ENCODE measurements at places on chromosomes 6 and 20.

DNA sequence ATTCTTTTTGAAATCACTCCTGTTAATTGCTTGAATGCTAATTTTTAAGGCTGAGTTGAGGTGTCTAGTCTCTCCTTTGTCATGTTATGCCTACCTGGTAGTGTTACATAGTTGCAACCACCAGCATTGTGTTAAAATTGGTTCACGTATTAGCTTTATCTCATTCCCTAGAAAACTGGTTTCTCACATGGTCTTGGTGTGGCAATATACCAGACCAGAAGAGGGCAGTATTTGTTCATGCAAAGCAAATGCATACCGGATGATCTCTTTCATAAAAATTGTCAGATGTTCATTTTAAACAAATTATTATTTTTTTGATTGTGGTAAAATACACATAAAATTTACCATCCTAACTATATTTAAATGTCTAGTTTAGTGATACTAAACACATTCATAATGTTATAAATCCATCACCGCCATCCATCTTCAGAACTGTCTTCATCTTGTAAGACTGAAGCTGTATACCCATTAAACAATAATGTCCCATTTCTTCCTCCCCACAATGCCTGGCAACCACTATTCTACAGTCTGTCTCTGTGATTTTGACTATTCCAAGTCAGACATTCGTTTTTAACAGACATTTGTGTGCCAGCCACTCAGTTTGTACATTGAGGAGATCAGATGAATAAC lies 92.8 kb downstream of the ATRN start:
- DNase-seq = peak; percentile 32

DNA sequence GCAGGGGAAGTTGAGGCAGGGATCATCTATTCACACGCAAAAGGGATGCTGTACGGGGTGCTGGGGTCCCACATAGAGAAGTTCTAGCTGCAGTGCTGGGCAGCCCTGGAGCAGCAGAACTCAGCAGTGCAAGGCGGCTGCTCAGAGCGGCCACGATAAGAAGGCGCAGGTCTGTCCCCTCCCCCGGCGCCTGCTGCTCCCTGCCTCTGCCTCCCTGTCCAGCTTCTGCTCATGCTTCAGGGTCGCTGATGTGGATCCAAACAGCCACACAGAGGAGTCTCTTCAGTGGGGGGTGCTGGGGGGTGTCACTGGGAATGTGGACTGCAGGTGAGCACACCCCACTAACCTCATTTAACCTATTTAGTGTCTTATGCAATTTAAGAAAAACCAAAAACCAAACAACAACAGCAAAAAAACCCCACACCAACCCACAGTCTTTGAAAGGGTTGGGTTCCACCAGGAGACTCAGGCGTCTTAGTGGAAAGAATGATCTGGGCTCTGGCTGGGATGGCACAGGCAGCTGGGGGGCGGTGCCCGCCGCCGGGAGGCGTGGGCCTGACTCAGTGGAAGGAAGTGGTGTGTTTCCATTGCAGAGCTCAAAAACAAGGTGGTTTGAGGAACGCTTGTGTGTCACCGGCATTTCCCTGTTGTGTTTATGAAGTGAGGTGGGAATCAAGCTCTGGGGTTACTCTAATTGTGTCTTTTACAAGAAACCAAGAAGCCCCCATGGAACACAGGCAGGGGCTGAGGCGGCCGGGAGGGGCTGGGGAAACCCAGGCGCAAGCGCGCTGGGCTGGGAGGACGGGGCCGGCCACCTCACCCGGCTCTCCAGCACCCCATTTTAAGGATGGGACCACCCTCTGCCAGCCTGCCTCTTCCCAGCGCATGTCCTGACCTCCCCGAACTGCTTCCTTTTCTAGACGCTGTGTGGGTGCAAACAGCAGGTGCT lies 55.1 kb downstream of the IRF4 start:
- DNase-seq = no peak

GRCh38 chr6:125759959-125760457 lies 10.6 kb downstream of the HEY2 start:
- no peak for DNase-seq

DNA sequence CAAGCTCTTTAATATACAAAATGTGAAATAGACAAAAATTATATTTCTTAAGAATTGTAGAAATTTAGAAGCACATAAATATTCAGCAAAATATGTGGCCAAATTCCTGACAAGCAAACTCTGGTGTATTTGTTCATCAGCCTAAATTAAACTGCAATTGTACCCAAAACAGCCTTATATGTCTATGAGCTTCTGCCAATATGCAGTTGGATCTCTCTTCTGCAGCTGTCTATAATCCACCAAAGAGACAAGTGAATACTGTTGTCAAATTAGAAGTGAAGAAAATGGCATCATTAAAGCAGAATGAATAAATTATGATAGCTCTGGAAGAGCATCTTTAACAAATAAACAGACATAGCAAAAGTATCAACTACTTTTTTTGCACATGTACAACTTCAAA lies 755.7 kb downstream of the GRIK2 start:
- DNase-seq = no peak

DNA sequence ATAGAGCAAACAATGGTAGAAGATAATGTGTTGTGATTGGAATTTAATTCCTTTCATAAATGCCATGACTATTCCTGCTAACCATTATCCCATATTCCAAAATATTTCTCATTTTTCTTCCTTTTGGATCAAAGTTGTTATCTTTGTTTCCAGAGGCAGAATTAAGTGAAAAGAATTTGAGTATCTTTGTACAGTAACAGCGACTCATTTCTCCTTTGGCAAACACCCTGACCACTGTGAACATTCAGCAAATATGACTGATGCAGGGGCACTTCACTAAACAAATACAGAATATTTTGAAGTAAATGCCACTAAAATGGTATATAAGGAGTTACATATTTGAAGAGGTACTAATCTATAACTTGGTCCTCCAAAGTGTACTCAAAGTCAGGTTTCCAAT lies 105.0 kb upstream of the LAMP5 start:
- no peak for DNase-seq

- DNase-seq = no peak
Measured at GRCh38 chr20:45827712-45828111, 600 bp upstream of the TNNC2 start.
